ENCODE measurements at places on chromosomes 11 and 22. TPM values are rescaled to one million over a fixed set of nuclear protein-coding genes. Genes with fewer than 3 reads are reported as not detected.

The FOLR2 gene
- 77.3 TPM for total RNA-seq

The CCDC73 gene
- not detected for total RNA-seq

The APOBEC3H gene
- total RNA-seq: not detected

The CLCF1 gene
- 7.7 TPM for total RNA-seq

The OR51G2 gene
- total RNA-seq: not detected

The GGTLC3 gene
- not detected for total RNA-seq

- DNase-seq: no peak
Measured at GRCh38 chr11:35424157-35424940, 5.0 kb upstream of the SLC1A2 start.

DNA sequence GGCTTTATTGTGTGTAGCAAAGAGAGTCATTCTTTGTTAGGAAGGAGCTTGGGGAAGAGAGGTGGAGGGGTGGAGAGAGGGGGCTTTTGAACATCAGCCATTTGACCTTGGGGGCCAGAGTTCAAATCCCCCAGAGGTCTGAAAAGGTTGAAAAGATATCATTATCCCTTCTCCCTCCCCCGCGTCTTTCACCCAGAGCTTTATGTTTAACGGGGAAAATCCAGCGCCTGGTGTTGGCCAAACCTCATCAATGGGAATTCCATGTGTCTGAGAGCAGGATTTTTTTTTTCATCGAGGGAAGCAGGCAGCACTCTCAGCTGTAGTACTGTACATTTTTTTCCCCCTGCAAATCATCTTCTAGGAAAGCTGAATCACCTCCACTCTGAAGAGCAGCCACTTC, 122.4 kb upstream of the HSD17B12 start:
- DNase-seq: no peak

GRCh38 chr11:119671561-119672015, 57.4 kb downstream of the NECTIN1 start:
- no peak for DNase-seq

Measured in mesenteric fat pad (tissue), 1 donor.